Caki2 (cell line): ENCODE measurements at places on chromosomes 7 and 10. TPM values are rescaled to one million over a fixed set of nuclear protein-coding genes. Genes with fewer than 3 reads are reported as not detected.

GRCh38 chr7:132750096-132750495, 173.8 kb upstream of the PLXNA4 start:
- DNase-seq = no peak

GRCh38 chr10:84176836-84177474, 3.4 kb downstream of the GPR15LG start:
- DNase-seq = no peak

Gene CYP26A1
- total RNA-seq = not detected in 2 replicates

GRCh38 chr7:2405601-2406345, 2.4 kb downstream of the CHST12 start:
- no peak for DNase-seq

GRCh38 chr10:13701157-13701919, 114.6 kb downstream of the PRPF18 start:
- no peak for DNase-seq

GRCh38 chr10:105468759-105469158, 827.7 kb downstream of the SORCS3 start:
- no peak for DNase-seq

Gene NCF1
- total RNA-seq = not detected in 2 replicates

DNA sequence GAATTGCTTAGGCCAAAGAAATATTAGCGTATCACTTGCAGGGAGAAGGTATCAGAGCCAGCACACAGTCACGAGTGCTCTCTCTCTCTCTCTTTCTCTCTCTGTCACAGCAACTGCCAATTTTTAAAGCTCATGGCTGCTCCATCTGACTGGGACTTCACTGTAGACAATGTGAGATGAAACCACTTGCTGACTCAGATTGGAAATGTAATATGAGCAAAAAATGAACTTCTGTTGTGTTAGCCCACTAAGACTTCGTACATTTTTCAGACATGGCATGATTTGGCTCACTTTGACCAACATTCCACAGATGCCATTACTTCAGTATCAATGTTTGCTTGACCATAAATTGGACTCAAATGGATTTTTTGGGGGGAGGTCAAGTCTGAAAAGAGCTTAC, 68.1 kb downstream of the DGKB start:
- DNase-seq = no peak

Gene AKR1D1
- total RNA-seq = not detected in 2 replicates

DNA sequence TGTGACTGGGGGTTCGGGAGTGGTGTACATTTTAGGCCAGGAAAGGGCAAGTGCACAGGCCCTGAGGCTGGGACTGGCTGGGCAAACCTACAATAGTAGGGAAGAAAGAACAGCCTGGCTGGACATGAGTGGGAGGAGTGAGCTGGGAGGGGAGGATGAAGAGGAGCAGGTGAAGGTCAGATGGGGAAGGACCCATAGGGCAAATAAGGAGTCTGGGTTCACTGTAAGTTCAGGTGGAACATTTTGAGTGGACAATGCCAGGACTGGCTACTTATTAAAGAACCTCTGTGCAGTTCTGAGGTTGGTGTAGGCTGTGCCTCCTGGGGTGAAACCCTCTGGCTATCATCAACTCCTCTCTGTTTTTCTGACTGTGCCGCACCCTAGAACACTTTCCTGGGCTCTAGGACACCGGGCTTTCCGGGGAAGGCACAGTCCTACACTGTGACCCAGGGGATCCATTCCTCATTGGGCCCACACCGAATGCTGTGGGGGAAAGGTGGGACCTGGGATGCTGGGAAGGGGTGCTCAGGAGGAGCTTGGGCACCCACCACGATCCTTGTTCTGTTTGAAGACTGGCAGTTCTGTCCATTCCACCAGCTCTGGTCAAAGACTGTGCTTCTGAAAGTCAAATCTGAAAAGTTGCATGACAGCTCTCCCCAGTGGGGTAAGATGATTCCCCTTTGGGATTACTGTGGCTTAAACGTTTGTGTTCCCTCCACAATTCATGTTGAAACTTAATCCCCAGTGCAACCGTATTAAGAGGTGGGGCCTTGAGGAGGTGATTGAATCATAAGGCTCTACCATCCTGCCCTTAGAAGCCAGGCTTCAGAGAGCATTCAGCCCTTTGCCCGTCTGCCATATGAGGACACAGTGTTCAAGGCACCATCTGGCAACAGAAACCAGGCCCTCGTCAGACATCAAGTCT, 4.0 kb upstream of the MMP21 start:
- DNase-seq = no peak

Gene ITIH5
- not detected in 2 replicates for total RNA-seq

DNA sequence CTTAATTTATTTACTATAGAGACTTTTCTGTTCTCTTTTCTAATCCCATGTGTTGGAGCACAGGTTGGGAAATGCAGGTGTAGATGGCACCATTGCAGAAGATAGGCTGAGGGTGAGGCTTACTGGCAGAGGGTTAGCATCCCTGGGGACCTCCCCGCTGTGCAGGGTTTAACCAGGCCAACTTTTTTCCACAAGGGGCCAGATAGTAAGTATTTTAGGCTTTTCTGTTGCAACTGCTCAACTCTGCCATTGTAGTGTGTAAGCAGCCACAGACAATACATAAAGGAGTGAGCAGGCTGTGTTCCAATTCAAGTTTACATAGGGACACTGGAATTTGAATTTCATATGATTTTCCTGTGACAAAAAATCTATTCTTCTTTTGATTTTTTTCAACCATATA, 34.6 kb upstream of the AOAH start:
- no peak for DNase-seq

Gene NYAP1
- 0.87 and 3.6 TPM in 2 replicates for total RNA-seq

Gene UFSP1
- 7.4 and 11.8 TPM in 2 replicates for total RNA-seq

DNA sequence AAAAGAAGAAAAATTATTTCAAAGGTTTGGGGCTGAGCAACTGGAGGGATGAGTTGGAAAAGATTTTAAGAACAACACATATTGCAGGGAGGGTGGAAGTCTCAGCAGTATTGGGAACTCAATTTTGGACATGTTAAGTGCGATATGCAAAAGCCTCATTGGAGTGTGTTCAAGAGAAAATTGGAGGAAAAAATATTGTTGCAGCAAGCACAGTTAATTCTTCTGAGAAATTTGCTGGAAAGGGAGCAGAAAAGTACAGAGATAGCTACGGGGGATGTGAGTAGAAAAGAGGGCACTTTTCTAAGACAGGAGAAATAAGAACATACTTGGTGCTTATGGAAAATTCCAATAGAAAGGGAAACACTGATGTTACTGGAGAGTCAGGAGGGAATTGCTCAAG, 59.8 kb upstream of the MAGI2 start:
- DNase-seq = no peak

- DNase-seq = no peak
Observed at GRCh38 chr7:23915236-23915635, 205.2 kb downstream of the STK31 start.

Gene MUC12
- total RNA-seq = 1.3 TPM in 1 of 2 replicates, not detected in the other

DNA sequence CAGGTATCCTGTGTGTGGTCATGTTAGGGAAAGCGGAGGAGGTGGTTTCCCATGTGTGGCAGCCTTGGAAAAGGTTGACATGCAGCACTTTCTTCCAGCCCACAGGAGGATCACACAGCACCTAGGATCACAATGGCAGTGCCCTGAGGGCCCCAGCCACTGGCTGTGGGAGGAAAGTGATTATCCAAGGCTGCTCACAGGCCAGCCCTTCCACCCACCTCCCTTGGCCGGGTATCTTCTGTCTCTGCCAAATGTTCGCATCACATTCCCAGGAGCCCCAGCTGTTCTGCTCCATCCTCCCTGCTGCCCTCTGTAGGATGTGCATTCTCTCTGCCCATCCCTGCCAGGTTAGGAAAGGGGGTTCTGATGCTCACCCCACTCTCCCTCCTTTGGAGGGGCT, 2.5 kb upstream of the MLXIPL start:
- no peak for DNase-seq

Gene SPDYE6
- not detected in 2 replicates for total RNA-seq

DNA sequence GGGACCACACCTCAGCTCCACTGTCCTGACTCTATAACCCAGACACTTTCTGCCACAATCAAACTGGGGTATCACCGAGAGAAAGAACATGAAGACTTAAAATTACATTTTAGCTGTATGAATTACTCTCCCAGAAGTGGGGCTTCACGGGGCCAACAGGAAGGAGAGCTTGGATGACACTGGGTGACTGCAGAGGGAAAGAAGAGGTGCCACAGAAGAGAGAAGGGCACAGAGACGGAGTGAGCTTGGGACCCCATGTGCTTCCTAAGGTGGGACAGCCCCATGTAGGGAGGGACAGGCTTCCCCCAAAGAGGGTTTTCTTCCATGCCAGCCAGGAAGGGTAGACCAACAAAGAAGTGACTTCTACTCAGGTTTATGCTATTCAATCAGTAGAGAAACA, 162.0 kb upstream of the RHEB start:
- no peak for DNase-seq

Gene OLAH
- total RNA-seq = 0.17 and 1.8 TPM in 2 replicates

Gene FGF8
- not detected in 2 replicates for total RNA-seq

DNA sequence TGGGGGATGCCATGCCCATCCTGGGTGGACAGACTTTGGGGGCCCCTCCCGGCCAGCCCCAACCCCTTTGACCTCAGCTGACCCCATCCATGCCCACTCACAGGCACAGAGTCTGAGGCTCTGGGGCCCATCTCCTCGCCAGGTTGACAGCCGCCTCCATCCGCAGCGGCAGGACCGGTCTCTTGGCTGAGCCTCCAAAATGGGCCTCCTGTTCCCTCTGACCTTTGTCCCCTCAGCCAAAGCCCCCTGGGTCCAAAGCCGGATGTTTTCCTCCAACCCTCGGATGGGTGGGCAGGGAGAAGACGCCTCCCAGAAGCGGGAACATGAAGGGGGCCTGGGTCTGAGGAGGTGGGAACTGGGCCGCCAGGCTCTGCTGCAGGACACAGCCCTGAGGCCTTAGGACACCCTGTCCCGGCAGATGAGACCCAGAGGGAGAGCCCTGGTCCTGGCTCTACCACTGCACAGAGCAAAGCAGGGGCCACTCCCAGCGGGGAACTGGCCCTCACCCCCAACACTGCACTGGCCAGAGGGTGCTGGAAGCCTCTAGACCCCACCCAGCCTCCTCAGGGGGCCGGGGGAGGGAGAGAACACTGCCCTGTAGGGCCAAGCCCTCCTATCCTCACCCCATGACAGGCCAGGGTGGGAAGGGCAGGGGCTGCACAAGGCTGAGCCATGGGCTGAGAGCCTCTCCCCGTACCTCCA, 12.6 kb downstream of the PDGFA start:
- no peak for DNase-seq

Gene ARPC1B
- 491 and 523 TPM in 2 replicates for total RNA-seq

DNA sequence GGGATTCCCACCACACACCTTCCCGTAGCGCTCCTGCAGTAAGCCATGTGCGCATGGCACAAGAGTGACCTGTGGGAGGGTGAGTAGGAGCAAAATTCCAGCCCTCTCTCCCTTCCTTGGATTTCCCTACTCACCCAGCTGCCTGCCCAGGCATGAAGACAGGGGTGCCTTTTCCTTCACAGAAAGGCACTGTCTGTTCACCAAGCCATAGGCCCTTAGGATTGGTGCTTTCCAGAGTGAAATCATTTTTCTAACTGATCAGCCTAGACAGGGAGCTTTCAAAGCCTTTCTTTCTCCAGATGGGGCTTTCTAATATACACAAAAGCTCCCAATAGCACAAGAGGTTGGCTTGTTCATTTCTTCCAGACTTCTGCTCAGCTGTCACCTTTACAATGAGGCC, 79.7 kb downstream of the CTTNBP2 start:
- DNase-seq = no peak

Gene TMEM176A
- total RNA-seq = not detected in 2 replicates

Gene DNAJC12
- total RNA-seq = 0.17 and 5.5 TPM in 2 replicates

- DNase-seq = no peak
Observed at GRCh38 chr7:48575516-48575915, 348.8 kb upstream of the CDC14C start.

Gene C10orf105
- total RNA-seq = not detected in 2 replicates

GRCh38 chr7:20700453-20701227, 85.2 kb downstream of the ABCB5 start:
- DNase-seq = no peak

DNA sequence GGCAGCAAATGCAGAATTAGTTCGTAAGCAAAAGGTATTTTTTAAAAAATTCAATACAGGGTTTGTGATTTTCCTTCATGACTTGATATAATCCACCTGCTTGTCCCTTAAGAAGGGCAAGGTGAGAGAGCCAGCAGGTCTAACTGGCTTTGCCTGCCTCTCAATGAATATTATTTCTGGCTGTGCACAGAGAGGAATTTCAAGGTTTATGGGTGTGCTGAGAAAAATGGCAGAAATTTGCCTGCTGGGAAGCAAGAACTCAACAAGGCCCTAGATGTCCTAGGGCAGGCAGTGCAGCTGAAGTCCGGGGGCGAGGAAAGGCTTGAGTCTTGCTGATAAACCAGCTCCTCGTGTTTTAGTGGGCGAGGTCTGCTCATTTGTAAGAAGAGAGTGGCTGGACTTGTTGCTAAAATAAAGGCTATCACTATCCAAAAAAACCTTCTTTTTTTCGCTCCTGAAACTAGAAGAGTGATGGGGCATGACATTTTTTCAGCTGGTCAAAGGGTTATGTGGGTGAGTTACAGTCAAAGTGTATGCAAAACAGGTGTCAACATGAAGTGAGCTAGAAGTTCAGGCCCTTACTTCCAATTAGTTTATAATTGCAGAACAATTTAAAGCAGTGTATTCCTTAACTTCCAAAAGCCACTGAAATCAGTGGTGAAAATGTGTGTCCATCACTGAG, 385.8 kb upstream of the KLF6 start:
- no peak for DNase-seq

DNA sequence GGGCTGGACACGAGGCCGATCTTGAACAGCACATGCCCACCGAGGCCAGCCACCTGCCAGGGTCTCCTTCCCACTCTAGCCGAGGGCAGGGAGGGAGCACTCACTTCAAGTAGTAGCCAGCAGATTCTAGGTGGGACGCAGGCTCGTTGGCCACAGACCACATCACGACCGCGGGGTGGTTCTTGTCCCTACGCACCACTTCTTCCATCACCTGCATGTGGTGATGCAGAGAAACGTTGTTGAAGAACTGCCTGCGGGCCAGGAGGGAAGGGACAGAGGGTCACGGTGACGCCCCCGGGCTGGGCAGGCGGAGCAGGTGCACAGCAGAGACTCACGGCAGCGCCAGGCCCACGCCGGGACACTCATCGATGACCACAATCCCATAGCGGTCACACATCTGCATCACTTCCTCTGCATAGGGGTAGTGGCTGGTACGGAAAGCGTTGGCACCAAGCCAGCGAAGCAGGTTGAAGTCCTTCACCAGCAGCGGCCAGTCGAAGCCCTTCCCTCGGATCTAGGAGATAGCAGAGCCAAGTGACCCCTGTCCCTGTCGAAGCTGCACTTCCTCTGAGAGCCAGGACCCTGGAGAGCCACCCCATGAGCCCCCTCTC, 7.7 kb downstream of the GUSB start:
- DNase-seq = no peak

DNA sequence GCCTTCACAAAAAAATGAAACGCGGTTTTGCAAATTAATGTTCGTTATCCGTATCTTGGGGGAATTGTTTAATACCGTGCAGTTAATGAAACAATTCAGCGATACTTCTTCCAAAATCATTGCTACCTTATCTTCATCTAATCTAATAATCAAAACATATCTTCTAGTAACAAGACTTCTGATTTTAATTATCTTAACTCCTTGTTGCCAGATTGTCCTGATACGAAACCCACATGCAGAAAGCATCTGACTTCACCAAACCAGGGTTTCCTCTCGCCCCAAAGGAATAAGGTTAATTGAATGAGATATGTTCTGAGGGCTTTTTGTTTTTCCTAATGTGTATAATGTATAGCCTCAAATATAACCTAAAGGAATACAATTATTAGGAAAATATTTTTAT, 105.2 kb upstream of the SH2B2 start:
- no peak for DNase-seq
